ENCODE measurements at places on chromosomes 5 and 9.

GRCh38 chr9:105074491-105074890 is 146.5 kb upstream of the ABCA1 start:
- no peak for DNase-seq

DNA sequence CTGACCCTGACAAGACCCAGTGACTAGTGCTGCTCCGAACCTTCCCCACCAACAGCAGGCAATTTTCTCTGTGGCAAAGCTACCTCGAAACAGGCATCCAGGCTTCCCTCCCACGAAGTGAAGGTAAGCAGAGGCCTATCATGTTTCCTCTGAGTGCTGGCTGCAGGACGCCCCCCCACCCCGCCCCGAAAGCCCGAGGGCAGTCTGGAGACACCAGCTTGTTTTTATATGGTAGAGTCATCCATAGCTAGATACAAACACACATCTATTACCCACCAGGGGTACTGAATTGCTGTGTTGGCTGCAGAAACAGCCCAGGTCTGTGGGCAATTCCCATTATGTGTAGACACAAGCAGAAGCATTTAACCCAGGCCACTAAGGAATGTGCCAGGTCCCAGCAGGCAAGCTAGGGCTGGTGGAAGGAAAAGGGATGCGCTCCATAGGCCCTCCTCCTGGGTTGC is 40.4 kb downstream of the LIX1 start:
- DNase-seq = no peak

GRCh38 chr5:111411301-111411700 is 101.0 kb downstream of the STARD4 start:
- DNase-seq = no peak

DNA sequence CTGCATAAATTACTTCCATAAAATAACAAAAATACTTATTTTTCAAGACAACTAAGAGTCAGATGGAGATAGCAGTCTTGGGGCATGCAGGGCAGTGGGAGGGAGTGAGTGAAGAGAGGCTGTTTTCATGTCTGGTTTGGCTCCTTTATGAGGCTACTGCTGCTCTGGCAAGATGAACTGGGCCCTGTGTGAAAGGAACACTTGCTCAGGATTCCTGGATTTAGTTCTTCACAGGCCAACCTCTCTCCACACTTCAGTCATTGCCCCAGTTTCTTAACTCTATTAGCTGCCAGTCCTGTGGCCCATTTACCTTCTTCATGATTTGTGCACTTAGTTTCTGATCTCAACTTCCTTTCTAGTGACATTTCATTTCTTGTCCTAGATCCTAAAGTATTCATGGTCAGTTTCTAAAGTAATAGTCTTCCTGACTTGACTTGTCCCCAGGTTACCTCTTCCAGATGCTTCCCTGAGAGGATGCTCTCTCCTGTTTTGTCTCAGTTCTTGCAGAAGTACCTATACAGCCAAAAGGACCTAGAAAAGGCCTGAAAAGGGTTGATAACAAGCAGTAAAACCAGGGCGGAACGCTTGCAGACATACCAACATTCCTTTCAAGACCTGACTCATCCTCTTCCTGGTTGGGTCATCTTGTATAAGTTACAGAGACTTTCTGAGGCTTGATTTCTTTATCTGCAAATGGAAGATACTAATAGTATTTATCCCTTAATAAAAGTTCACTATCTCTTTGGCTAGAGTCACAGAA is 77.0 kb upstream of the ZFAND5 start:
- peak; percentile 39 for DNase-seq

GRCh38 chr9:2138646-2139045 is 123.5 kb downstream of the SMARCA2 start:
- no peak for DNase-seq

GRCh38 chr9:114731701-114732100 is 49.7 kb upstream of the TEX48 start:
- DNase-seq = no peak

- peak; percentile 24 for DNase-seq
Observed at GRCh38 chr5:115180165-115180709, 10.5 kb upstream of the TRIM36 start.

GRCh38 chr9:7338586-7339281 is 460.8 kb downstream of the DMAC1 start:
- DNase-seq = no peak

DNA sequence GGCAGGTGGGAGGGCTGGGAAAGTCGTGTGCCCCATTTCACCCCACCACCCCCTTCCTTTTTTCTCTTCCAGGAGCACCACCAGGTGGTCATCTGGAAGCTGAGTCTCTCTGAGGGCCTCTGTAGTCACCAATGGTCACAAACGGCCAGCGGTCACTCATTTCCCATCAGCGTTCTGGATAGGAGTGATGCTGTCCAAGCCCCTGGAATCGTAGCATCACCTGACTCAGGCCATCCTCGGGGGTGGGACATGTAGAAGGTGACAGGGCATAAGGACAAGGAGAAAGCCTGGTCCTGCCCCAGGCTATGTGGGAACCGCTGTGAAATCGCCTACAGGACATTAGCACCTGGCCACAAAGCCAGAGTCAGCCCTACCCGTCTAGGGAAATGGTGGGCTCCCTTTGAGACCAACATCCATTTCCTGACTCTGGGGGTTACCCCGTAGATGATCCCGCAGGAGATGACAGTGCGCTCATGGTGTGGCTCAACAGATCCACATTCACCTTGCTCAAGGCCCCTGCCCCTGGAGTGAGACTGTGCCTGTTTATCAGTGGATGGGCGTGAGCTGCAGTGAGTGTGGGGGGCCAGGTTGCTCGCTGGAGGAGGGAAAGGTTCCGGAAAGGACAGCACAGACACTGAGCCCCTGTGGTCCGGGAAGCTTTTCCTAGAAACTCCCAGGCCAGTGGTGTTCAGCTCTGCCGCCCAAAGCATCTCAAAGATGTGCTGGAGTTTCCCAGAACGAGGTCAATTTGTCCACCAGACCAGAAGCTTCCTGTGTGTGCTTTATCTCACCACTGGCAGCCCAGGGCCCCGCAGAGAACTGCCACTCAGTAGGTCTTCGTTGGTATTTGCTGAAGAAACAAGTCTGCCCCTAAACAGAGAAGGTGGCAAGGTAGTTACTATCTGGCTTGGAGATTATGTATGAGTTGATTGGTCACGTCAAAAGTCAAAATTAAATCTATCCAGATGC is 61.1 kb upstream of the UNC5A start:
- DNase-seq = no peak

GRCh38 chr5:32278406-32278805 is 34.3 kb downstream of the MTMR12 start:
- DNase-seq = peak; percentile 61

- DNase-seq = no peak
Observed at GRCh38 chr9:2214707-2215106, 199.6 kb downstream of the SMARCA2 start.

DNA sequence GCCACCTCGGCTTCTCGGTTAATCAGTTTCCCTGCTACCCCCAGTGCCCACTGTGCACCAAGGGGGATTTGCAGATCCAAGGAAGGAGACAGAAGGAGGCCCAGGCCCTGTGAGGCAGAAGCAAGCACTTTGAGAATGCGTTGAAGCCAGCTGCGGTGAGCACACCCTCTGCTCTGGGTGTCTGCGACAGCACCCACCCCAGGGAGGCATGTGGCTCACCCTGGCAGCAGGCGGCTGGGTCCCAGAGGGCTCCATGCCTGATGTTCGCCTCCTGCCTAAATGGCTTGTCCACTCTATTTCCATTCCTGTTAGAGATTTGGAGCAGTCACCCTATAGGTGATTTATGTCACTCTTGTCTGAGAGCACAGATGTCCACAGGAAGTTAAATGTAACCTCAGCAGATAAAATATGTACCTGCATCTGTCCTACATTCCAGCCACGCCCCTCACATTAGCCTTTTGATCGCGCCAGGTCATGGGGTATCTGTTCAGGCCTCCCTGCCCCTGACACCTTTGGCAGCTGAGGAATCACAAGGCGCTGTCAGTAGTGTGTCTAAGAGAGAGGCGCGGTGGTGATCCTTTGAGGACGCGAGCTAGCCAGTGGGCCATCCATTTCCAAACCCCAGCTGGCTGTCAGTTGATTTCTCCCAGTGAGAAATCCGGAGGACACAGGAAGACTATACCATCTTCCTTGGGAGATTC is 28.1 kb downstream of the PTGES2 start:
- DNase-seq = no peak

GRCh38 chr5:52998552-52999313 is 9.6 kb downstream of the ITGA2 start:
- no peak for DNase-seq

DNA sequence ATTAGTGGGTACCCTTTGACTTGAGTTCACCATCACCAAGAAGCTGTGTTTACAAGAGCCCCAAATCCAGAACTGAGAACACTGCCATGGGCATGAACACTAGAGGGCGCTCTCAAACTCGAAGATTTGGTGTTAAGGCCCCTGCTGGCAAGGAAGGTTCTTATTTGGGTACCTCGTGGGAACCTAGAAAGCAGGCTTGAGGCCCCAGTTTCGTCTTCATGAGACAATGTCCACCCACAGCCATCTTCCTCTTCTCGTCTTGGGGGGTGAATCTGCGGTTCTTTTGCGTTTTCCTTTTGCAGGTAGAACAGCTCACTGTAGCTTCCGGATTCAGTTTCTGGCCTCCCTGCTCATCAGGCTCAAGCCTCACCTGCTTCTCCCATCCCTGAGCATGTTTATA is 184.0 kb downstream of the SEMA5A start:
- DNase-seq = peak; percentile 61

DNA sequence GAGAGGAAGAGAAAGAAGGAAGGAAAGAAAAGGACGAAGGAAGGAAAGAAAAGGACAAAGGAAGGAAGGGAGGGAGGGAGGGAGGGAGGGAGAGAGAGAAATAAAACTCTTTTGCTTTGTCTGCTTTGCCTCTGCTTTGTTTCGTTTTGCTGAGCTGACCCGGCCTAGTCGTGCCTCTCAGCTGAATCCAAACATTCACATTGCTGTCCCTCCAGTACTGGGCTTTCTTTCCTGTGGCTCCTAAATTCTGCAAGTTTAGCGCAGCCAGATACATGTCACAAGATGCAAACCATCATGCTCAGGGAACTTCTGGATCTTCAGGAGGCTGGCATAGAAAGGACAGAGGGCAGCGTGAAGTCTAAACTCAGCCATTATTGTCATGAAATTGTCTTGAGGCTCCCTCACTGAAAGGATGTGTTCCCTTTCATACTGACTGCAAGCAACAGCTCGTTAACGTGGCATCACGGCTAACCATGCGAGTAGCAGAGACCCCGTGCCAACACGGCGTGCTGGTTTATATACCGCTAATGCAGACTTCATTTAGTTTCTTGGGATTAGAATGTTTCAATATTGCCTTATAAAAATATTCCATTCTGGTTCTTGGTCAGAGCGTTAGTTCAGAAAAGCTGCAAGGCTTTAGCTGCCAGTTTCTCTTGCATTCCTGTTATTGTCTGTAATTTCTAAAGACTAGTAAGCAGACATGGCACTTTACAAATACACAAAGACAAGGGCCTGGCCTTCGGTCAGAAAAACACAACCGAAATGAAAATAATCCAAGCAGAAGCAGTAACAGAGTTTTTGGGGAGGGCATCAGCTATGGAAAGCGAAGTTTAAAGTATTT is 94.2 kb downstream of the TMEM174 start:
- no peak for DNase-seq

DNA sequence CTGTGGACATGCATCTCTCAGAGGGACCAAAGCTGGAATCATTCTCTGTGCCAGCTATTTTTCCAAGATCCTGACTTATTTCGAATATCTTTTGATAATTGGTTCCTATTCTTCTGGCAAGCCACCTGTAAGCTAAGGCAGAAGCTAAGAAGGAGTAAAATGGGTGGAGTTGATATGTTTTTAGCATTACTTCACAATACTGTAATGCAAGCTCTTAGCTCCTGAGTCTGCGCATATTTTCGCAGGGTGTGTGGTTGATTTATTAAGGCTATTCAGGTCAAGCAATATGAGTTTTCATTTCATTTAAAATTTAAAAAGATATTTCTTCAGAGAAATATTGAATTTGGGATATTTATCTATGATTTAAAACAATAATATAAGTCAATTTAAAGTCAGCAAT is 158.5 kb upstream of the ADAMTS16 start:
- no peak for DNase-seq
